ENCODE measurements at places on chromosomes 7 and 10.

GRCh38 chr7:48035967-48036478 lies 680 bp downstream of the C7orf57 start:
- DNase-seq, result no peak

DNA sequence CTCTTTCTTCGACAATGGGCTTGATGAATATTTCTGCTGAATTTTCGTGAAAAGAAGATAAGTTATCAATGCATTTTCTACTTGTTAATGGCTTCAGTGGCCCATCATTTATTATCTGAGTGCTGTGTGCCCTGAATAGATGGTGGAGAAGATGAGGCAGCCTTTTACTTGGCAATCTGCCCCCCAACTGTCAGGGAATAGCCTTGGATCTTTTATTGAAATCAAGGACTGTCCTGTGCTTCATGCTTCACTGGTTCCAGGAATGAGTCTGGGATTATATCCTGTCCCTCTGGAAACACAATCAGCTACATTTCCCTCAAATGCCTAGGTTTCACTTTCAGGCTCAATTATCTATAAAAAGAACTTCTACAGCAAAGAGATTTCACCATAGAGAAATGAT lies 75.9 kb upstream of the NXPH1 start:
- no peak for DNase-seq

- no peak for DNase-seq
These were observed 40.9 kb downstream of the GPR37 start for GRCh38 chr7:124724507-124725192.

DNA sequence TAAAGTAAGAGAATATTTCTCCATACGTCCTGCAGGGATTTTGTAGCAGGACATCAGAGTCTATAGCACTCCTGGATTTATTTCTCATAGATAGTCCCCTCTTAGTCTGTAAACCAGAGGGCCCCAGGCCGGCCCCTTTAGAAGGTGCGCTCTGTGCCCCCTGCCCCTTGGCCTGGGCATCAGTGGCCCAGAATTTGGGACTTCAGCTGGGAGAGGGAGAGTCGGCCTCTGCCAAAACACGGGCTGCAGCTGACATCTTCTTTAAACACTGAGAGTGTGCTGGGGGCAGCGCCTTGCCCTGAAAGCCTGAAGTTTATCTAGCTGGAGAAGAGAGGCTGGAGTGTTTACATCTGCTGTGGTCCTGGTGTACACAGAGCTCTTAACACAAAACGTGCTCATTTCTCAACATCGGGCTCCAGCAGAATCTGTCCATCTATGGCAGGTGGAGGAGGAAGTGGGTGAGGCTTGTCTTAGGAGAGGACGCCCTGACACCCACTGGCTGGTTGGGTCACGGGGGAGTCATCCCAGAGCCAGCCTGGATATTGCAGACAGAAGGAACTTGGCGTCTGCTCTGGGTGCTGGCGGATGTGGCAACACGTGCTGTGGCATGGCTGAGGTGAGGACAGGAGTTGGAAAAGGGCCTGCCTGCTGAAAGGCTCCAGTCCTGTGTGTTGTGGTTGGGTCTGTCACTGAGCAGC lies 5.0 kb upstream of the TACR2 start:
- peak; percentile 83 for DNase-seq

DNA sequence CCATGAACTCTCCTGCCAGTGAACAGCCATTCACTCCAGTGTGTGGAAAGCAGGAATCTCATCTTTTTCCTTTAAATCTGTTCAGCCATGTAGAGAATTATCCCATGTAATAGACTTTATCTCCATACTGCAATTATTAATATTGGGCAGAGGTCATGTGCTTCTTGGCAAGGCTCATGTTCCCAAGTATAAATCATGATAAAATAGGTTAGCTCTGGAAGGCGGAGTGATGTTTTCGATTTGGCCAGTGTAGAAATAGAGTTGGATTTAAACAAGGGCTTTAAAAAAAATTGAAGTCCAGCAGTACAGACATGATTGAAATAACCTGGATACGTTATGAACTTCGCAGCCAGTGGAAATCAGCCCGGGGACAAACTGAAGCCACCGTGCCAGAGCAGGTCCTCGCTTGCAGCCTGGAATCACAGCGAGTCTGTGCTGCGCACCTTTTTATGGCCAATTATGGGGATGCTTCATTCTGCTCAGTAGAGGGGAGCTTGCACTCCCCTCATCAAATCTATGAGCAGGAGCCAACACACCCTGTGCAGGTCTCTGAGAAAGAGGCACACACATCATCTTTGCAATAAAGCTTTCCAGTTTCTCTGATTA lies 654.0 kb upstream of the MKI67 start:
- no peak for DNase-seq

DNA sequence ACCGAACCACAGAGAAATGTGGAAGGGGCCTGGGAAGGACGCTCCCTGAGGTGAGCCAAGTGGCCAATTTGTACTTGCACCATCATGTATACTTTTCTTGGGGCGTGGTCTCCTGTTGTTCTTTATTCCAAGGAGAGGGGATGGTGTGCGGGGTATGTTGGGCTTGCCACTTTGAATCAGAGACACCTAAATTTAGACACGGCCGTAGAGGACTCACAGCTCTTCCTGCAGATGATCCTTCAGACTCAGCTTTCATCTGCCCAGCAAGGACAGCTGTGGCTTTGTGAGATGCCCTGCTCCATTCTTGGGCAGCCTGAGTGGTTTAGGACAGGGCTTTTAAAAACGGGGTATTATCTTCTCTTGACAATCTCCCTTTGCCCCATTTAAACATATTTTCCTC lies 473.2 kb downstream of the REEP3 start:
- DNase-seq, result no peak

- peak; percentile 27 for DNase-seq
These were observed 32.5 kb downstream of the CPXM2 start for GRCh38 chr10:123858907-123859652.

DNA sequence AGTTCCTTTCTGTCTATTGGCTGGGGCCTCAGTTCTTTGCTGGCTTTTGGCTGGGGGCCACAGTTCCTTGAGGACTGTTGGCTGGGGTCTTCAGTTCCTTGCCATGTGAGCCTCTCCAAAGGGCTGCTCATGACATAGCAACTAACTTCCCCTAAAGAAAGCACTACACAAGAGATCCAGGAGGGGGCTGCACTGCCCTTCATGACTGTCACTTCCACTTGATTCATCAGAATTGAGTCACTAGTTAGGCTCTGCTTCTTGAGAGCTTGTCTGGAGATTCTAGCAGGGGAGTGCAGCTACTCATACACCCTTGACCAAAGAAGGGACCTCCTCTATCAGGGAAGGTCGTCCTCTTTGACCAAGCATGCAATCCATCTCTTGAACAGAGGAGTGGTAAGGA lies 38.0 kb upstream of the MKX start:
- no peak for DNase-seq

DNA sequence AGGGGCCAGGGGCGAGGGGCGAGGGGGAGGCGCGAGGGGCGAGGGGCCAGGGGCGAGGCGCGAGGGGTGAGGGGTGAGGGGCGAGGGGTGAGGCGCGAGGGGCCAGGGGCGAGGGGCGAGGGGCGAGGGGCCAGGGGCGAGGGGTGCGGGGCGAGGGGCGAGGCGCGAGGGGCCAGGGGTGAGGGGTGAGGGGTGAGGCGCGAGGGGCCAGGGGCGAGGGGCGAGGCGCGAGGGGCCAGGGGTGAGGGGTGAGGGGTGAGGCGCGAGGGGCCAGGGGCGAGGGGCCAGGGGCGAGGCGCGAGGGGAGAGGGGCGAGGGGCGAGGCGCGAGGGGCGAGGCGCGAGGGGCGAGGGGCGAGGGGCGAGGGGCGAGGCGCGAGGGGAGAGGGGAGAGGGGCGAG lies 192.3 kb downstream of the PTPRN2 start:
- no peak for DNase-seq

GRCh38 chr10:47322300-47323061 lies at the start of gene GDF2:
Gene GDF2, plus strand, starts transcription at chr10:47322454. Its CDS starts 215 bp downstream, at chr10:47322669.
- no peak for DNase-seq

DNA sequence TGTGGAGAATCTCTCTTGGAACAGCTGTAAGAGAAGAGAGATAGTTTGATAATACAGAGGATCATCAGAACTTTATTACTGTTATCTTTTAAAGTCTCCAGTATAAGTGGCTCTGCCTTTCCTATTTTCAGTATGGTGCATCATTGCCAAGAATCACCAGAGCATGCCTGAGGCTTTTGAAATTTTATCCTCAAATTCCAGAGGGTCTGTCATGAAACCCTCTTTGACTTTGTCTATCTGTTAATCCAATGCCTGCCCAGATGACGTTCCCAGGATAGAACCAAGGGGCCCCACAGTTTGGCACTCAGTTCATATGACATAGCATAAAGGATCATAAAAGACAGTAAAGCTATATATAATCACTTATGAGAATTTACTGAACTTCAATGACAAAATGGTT lies 35.3 kb upstream of the SEMA3C start:
- DNase-seq, result no peak

DNA sequence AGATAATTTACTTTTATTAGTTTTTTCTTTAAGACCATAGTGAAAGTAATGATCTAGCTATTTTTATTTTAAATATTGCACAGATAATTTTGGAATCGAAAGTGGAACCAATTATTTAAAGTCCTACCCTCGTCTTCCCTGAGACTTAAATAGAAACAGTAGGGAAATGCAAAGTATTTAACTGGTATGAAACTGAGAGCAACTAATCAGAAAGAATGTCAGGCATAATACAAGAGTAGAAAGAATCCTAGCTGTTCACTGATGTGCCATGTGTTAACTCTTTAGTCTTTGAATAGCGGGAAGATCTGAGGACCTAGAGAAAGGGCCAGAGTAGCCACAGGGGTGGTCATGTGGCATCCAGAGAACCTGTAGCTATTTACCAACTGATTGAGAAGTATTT lies 630.0 kb downstream of the NRG3 start:
- no peak for DNase-seq

DNA sequence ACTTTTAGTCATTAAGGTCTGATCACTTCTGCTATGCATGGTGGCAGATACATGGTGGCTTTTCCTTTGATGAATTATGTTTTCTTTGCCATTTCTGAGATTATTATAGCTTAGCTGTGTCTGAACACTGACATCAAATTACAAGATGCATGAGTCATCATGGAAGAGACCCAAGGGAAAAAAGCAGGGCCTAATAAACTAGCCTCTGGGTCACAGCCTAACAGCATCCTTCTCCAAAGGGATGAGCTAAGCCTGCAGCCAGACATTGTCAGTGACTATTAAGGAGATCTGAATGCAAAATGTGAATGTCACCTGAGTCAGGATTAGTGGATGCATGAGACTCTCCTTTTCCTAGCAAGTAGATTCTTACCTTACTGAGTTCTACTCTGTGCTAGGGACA lies 19.1 kb upstream of the OGDHL start:
- DNase-seq, result no peak

- DNase-seq, result no peak
These were observed 551 bp downstream of the IFIT1 start for GRCh38 chr10:89392974-89393373.

DNA sequence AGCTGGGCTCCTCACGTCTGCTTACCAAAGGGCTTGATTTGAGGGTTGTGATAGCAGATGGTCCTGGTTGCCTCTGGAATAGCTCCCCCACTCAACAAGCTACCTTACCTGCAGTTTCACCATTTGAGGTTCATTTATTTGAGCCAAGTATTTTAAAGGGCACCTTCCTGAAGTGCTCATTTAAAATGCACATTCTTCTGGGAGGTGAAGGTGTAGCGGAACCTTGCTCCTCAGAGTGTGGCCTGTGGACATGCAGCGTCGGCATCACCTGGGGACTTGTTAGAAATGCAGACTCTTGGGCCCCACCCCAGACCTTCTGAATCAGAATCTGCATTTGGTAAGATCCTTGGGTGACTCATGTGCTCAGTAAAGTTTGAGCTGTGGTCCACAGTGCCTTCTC lies 2.3 kb downstream of the CDH23 start:
- DNase-seq, result peak; percentile 39

- DNase-seq, result no peak
These were observed 49.0 kb downstream of the ALOX5 start for GRCh38 chr10:45422866-45423659.

DNA sequence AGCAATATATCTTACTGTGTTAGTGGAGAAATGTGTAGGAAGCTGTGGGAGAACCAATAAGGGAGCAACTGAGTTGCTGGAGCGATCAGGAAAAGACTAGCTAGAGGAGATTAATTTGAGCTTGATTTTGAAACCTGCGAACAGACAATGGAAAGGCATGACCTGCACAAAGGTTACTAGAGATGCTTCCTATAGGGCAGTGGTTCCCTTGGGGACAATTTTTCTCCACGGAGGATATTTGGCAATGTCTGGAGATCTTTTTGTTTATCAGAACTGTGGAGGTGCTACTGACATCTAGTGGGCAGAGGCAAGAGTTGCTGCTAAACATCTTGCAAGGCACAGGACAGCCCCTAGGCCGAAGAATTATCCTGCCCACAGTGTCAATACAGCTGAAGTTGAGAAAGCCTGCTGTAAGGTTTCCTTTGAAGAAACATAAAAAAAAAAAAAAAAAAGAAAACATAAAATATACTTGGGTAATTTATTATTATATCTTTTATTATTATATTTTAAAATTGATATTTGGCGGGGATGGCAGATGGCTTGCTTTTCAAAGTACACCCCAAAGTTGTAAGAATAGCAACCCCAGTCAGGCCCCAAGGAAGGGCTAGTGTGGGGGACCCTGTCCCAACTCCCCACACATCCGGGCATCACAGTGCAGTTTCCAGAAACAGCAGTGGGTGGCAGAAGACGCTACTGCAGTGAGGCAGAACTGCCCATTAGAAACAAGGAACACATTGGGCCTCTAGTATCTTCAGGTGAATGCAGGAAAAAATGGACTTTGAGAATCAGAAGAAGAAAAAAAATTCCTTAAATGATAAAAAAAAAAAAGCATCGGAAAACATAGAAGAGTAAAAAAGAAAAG lies 481.6 kb downstream of the SH2D4B start:
- DNase-seq, result peak; percentile 49

GRCh38 chr10:94038024-94038423 lies 44.3 kb downstream of the PLCE1 start:
- no peak for DNase-seq

GRCh38 chr10:113562069-113562468 lies 9.2 kb downstream of the HABP2 start:
- no peak for DNase-seq
